ENCODE measurements at places on chromosomes 4 and X.

DNA sequence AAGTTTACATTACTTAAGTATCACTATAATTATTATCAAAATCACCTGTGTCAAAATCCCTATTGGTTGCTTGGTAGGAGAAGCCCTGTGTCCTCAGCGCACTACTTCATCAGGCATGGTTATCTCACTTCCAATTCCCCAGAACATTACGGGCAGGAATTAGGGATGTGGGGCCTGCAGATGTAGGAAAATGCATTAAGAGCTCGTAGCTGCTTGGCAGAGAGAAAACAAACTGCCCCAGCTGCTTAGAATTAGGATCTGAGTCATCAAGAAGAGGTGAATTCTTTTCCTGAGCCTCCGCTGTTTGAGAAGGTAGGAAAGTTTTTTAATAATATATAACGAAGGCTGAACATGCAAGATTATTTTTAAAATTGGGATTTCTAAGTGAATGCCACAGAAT is 31.1 kb upstream of the CLNK start:
- DNase-seq, result no peak

- no peak for DNase-seq
Observed at GRCh38 chr4:114323841-114324240, 274.8 kb upstream of the UGT8 start.

GRCh38 chr4:25070545-25070944 is 39.8 kb upstream of the LGI2 start:
- no peak for DNase-seq

- DNase-seq, result no peak
Observed at GRCh38 chr4:157196046-157196445, 24.5 kb upstream of the GRIA2 start.

- peak; percentile 31 for DNase-seq
Observed at GRCh38 chrX:79366873-79367749, at the start of gene ITM2A. TSS of gene ITM2A (minus strand) at chrX:79367334. CDS start at chrX:79367215, 119 bp downstream.

GRCh38 chr4:7295911-7296660 is 103.7 kb downstream of the SORCS2 start:
- DNase-seq, result no peak

Data from stimulated activated CD4-positive, alpha-beta T cell treated with anti-CD3 and anti-CD28 coated beads, Interleukin-1b, Interleukin-23, amount 100 ng/mL, for 24 hours (primary cell).